Fibroblast of skin of back (primary cell): ENCODE measurements at places on chromosomes 3 and 15.

- DNase-seq = no peak
Observed at GRCh38 chr3:119582178-119582577, 2.9 kb downstream of the ADPRH start.

- DNase-seq = peak; percentile 54
Observed at GRCh38 chr3:56303487-56303886, 164.8 kb downstream of the ERC2 start.

- no peak for DNase-seq
Observed at GRCh38 chr3:59764171-59764570, 714.3 kb upstream of the CFAP20DC start.

- DNase-seq = no peak
Observed at GRCh38 chr3:73352841-73353645, 271.7 kb downstream of the PDZRN3 start.

DNA sequence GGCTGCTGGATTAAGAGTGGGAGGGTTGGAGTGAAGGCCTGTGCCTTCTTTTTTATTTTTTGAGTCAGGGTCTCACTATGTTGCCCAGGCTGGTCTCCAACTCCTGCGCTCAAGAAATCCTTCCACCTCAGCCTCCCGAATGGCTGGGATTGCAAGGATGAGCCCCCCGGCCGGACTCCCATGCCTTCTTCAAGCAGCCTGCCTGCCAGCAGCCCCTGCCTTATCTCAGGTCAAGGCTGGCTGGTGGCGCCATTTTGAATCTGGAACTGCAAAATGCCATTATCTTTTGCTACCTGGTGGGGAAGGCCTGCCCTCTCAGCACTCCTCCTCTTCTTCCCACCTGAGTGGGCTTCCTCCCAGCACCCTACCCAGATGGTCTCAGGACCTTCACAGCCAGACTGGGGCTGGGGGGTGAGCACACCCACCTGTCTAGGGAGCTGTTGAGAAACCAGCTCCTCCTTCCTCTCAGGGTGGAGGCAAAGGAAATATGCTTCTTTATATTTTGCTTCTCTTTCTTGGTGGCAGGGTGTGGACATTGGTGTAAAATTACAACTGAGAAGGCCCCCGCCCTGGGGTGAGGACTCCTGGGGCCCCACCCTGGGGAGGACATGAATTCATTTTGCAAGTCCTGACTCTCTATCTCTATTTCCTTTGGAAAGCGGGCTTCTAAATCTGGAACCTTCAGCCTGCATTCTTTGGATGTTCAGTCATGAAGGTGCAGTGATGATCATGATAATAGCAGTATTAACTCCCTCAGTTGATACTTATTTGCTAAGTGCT lies 7.7 kb upstream of the FLNB start:
- DNase-seq = no peak

GRCh38 chr3:48039487-48040190 lies 23.4 kb upstream of the MAP4 start:
- peak; percentile 94 for DNase-seq

- DNase-seq = no peak
Observed at GRCh38 chr3:181330821-181331563, 341.5 kb upstream of the DNAJC19 start.

- peak; percentile 38 for DNase-seq
Observed at GRCh38 chr3:14508966-14509795, 31.0 kb downstream of the GRIP2 start.

DNA sequence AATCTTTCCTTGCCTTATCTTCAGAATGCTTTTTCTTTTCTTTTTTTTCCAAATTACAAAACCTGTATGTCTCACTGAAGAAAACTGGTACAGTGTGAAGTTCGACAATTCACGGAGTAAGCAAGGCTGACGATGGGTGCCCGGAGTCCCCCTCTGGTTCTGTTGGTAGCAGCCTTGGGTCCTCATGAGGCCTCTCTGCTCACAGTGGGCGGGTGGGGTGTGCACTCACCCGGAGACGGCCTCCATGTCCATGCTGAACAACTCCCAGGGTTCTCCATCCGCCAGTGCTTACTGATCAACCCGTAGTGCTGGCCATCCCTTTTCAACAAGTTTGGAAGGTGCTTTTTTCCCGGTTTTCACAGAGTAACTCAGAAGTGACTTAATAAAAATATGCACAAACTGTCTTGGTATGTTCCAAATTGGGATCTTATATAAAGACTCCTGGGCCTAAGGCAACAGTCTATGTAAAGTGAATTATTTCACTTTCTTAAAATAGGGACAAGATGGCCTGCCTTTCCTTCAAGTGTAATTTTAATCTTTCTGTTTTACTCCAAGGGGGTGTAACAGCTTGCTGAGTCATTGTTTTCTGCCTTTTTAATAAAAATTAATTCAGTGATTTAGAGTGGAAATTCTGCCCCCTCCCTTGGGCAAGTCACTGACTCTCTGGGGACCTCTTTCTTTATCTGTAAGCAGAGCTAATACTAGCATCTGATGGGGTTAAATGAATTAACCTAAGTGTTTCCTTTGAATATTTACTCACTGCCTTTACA lies 23.7 kb downstream of the LRRK1 start:
- no peak for DNase-seq

GRCh38 chr3:126380011-126380768 lies 14.5 kb upstream of the CFAP100 start:
- no peak for DNase-seq

- no peak for DNase-seq
Observed at GRCh38 chr3:195911041-195911945, 2.9 kb upstream of the TNK2 start.

DNA sequence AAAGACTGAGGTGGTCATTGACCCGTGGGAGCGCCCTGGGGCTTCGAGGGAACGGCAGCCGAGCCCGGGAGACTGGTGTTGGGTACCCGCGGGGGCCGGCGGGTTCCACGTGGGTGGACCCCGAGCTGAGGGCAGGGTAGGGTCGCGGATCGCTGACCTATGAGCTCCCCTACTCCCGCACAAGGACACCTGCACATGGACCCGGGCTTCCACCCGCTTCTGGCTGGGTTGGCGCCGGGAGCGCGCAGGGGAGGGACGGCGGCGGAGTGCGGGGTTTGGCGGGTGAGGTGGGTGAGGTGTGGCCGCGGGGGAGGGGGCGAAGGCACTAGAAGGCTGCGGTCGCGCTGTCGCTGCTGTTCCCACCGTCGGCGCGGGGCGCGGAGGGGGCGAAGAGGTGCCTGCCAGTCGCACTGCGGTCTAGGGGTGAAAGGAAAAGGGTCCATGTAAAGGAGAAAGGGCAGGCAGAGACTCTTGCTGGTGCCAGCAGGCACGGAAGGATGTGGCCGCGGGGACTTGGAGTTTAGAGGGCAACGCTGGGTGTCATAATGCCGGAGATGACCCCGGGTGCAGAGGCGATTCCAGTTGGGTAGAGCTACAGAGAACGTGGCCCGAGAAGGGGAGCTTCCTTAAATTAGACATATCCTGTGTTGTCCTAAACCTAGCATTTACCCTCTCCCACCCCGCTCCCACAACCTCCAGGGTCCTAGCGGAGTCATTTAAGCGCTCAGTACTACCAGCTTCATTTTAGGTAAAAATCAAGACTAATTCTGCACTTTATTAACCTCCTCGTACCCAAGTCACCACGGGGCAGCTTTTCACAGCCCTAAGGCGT lies 245.9 kb upstream of the TOPAZ1 start:
- DNase-seq = peak; percentile 17

DNA sequence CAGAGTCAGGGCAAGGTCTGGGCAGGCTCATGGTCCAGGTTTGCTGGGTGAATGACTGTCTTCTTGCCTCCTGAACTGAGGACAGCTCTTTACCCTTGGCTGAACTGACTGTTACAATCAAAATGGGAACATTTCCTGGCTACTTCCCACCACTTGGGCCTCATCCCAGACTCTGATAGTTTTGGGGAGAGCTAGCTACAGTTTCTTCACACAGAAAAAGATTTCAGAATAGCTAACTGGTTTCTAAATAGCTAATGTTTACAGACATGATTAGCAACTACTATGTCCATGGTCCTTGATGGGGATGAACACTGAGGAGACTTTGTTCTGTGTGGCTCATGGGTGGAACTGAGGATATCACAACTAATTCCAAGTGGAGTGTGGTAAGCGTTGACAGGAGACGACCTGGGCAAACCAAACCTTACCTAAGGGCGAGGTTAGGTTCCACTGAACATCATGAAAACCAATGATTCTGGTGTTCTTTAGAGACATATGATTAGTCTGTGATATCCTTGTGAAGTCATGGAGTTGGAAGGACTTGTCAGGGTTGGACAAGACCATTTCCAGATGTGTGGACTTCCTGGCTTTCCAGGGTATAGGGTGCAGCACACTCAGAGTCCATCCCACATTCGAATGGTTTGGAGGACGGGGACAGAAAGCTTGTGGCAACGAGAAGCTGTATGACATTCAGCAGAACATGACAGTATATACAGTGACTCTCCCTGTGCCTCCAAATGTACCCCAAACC lies 7.3 kb downstream of the ALPK3 start:
- no peak for DNase-seq

DNA sequence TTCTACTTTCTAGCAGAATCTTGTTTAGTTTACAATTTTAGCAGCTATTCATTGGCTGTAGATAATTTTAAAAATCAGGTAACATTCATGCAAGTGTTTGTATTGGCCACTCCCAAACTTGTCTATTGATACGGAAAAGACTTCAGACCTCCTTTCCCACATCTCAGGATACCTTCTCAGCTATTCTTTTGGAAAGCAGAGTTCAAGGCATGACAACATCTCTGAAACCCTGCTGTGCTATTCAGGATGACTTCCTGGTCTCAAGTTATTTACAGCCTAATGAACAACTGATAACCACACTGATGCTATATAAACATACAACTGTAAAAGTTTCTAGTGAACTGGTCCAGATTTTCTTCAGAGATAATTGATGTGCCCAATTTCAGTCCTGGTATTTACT lies 55.8 kb downstream of the DZIP3 start:
- DNase-seq = no peak

- DNase-seq = no peak
Observed at GRCh38 chr15:84819791-84820190, 2.6 kb downstream of the ALPK3 start.

DNA sequence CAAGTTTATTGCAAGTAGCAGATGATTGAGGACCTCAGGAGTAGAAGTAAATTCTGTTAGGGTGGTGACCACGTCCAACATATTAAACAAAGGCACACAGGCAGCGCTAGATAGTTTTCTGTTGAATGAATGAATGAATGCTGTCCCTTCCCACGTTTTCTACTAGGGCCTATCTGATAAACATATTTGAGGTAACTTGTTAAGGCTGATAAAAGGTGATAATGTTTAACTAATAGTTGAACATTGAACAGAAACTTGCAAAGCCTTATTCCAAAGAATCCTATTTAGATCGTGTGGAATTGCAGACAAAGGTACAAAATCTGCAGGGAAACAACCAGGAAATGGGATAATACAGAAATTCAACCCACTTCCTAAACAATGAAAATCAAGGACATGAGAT lies 559.5 kb upstream of the SEMA6D start:
- no peak for DNase-seq

DNA sequence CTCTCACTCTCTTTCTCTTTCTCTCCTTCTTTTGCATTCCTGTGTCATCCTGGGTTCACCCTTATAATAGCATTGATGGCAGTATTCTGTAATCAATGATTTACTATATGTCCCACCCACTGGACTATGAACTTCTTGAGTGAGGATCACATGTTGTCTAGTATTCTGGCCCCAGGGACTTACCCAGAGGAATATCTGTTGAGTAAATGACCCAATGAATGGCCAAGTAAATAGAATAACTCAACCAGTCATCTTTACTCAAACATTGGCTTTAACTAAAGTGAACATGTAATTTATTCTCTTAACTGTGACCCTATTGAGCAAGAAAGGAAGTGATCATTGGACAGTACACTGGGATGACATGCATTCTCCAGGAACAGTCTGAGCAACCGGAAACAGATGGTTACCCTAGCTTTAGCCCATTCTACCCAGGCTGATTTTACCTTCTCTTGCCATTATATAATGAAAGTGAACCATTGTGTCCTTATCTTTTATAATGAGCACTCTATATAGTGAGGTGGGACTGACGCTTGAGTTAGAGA lies 94.5 kb upstream of the SOX14 start:
- no peak for DNase-seq

GRCh38 chr3:111473550-111473949 lies 68.4 kb upstream of the CD96 start:
- DNase-seq = peak; percentile 23

GRCh38 chr3:143450632-143451031 lies 331.1 kb downstream of the CHST2 start:
- DNase-seq = no peak

DNA sequence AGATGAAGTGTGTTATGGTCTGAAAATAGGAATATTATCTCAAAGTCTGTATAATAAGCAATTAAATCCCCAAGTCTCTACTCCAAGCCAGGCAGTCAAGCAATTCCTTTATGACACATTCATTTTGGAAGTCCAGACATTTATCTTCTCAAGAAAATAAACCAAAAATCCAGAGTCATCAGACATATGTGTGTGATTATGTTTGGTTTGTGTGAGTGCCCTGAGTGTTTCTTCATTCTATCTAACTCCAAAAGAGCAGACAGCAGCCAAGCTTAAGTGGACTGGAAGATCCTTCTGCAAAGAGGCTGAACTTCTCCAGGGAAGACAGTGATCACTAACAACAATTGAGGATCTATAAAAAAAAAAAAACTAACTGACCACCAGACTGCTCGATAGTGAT lies 239.8 kb downstream of the STAG1 start:
- peak; percentile 60 for DNase-seq

GRCh38 chr3:174442302-174442682 lies 416.8 kb upstream of the NAALADL2 start:
- DNase-seq = peak; percentile 7

GRCh38 chr3:160616716-160617115 lies 51.3 kb upstream of the KPNA4 start:
- DNase-seq = peak; percentile 78

- DNase-seq = peak; percentile 89
Observed at GRCh38 chr3:156605686-156606605, 51.0 kb upstream of the SSR3 start.

DNA sequence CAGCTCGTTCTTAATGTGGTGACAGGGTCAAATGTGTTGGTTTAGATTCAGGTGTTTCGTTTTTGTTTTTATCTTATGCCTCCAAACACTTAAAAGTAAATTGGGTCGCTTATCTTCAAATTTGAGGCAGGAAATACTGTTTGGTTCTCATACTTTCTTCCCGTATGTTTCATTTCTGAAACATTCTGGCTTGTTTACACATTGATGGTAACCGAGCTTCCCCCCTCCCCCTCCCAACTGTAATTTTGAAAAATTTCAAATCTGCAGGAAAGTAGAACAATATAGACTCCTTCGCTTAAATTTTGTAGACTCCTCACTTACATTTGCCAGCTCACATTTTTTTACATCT lies 64.9 kb downstream of the CMTM8 start:
- DNase-seq = no peak

DNA sequence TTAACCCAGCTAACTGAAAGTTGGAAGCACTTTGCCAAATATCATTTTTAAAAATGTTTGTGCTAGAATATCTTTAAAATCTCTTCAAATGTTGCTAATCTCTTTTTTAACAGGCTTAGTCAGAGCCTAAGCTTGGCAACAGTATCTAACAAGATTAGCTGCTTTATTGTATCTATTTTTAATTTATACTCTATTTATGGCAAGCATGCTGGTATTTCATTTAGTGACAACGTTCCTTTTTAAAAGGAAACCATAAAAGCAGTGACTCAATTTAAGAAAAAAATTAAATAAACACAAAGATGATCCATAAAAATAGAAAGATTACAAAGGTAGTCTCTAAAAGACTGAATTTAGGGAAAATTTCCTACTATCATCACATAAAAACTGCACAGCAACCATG lies 40.5 kb downstream of the SLC12A6 start:
- peak; percentile 72 for DNase-seq

- DNase-seq = peak; percentile 22
Observed at GRCh38 chr3:123385981-123386380, 62.9 kb downstream of the ADCY5 start.
